Right lobe of liver (tissue), 6 donors: ENCODE measurements at places on chromosomes 6 and 20. TPM values are rescaled to one million over a fixed set of nuclear protein-coding genes. Genes with fewer than 3 reads are reported as not detected.

Gene NKX2-2
- total RNA-seq = not detected

DNA sequence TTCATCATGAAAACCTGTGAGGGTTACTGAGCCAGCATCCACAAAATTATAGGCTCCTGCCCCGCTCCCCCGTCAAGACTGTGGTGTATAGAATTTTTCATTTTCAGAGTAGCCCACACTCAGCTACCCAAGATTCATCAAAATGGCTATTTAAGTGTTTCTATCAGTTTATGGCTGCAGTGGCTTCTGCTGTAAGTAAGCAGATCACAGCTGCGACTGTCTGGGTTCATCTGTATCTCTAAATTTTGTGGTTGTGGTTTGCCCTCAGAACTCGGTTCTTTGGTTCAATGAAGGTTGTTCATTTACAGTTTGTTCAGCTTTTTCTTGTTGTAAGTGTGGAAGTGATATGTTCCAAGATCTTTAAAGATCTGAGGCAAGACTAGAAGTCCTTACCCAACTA is 284.2 kb downstream of the DOK5 start:
- H3K4me3 ChIP-seq = no peak overlapping the region
- H3K36me3 ChIP-seq = no peaks in the 10 kb centered on the region
- no peaks in the 10 kb centered on the region for H3K4me1 ChIP-seq
- H3K27me3 ChIP-seq = no peaks in the 10 kb centered on the region
- H3K27ac ChIP-seq = no peak overlapping the region

Gene ZNF318
- 13.3 TPM for total RNA-seq

DNA sequence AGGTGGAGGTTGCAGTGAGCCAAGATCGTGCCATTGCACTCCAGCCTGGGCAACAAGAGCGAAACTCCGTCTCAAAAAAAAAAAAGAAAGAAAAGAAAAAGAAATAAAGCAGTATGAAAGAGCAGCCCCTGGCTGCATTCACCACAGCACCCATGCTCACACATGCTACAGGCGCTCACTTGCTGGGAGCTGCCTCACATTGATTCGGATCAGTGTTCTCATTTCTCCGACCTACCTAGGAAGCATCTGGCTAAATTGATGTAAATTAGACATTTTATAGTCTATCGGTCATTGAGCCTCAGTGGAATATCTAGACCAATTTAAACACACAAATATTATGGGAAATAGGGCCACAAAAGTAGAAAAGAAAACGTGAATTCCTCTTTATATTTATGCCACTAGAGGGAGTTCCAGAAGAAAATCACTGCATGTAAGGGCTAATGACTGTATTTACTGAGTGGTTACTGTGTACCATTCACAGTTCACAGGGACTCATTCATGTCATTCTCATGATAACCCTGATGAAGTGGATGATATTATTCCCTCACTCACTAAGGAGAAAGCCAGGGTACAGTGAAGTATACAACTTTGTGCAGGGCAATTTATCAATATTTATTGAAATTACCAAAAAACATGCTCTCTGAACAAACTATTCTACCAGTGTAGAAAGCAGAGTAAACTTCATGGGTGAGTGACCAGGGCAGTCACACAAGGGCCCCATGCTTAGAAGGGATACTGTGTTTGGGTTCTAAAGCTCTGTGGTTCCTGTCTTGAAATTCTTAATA is 5.3 kb upstream of the MOG start:
- no peaks in the 10 kb centered on the region for H3K36me3 ChIP-seq
- H3K27ac ChIP-seq = no peak overlapping the region
- no peaks in the 10 kb centered on the region for H3K4me1 ChIP-seq
- H3K27me3 ChIP-seq = no peaks in the 10 kb centered on the region

Gene BHLHE23
- total RNA-seq = not detected

Gene RAET1L
- total RNA-seq = not detected

DNA sequence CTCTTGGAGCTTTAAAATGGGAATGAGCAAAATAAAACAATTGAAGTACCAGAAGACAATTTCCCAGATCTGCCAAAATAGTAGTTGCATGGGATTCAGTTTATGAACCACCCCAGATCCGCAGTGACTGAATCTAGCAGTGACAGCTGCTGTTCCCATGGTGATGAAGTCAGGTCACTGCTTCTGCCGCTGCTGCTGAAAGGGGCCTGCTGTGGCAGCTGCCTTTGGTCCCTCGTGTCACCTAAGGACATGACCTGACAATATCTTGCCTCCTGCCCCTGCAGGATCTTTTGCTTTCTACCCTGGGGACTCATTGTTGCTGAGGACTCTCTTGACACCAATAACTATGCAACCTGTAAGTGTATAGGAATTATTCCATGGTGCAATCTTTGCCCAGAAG is 34.3 kb upstream of the OGFRL1 start:
- no peak overlapping the region for H3K27ac ChIP-seq
- DNase-seq = no peak
- no peaks in the 10 kb centered on the region for H3K4me1 ChIP-seq
- no peaks in the 10 kb centered on the region for H3K36me3 ChIP-seq

GRCh38 chr6:56756219-56756789 is 113.6 kb upstream of the DST start:
- no peaks in the 10 kb centered on the region for H3K27me3 ChIP-seq
- H3K27ac ChIP-seq = no peak overlapping the region
- H3K4me1 ChIP-seq = peaks cover 8% of the 10 kb centered on the region
- no peak overlapping the region for H3K4me3 ChIP-seq
- no peaks in the 10 kb centered on the region for H3K36me3 ChIP-seq
- DNase-seq = no peak

Gene ZCCHC3
- 7.5 TPM for total RNA-seq

Gene ISM1
- 5.0 TPM for total RNA-seq

Gene ANGPT4
- total RNA-seq = not detected

DNA sequence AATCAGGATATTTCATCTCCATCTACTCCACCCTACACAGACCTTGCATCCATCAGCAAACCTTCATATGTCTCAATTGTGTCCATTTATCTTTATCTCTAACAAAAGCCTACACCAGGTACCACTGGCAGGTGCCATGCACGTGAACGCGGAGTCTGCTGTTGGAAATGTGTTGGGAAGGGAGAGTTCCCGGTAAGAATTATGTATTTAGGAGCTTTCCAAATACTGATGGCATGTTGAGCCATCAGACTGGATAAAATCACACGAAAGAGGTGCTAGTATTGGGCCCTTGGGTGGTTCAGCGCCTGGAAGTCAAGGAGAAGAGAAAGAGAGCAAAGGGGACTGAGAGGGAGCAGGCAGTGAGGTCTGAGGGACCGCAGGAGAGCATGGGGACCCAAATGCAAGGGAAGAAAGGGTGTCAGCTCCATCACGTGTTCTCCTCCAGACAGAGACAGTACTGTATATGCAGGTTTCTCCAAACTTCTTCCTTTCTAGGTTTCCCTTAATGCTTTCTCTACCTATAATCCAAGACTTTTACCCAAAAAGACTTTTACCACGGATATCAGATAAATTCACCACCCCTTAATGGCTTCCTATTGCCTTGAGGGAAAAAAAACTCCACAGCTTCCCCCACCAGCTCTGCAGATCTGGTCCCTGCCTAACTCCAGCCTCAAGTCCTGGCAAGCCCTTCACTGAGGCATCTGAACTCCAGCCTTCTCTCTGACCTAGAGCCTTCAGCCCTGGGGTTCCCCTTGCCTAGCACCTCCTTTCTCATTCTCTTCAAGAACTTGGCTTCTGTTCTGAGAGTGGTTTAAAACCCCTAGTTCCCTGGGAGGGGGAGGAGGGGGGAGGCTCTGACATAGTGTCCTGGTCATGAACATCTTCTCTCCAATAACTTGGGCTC is 4.8 kb upstream of the ZNF217 start:
- H3K27ac ChIP-seq = no peak overlapping the region
- H3K4me3 ChIP-seq = no peak overlapping the region
- no peaks in the 10 kb centered on the region for H3K36me3 ChIP-seq
- no peaks in the 10 kb centered on the region for H3K27me3 ChIP-seq
- DNase-seq = no peak

- H3K27ac ChIP-seq = peak overlapping the region; percentile 35
- H3K4me1 ChIP-seq = peaks cover 7% of the 10 kb centered on the region
- H3K4me3 ChIP-seq = no peak overlapping the region
- no peak for DNase-seq
Observed at GRCh38 chr6:79157961-79158644, 76.4 kb downstream of the HMGN3 start.

DNA sequence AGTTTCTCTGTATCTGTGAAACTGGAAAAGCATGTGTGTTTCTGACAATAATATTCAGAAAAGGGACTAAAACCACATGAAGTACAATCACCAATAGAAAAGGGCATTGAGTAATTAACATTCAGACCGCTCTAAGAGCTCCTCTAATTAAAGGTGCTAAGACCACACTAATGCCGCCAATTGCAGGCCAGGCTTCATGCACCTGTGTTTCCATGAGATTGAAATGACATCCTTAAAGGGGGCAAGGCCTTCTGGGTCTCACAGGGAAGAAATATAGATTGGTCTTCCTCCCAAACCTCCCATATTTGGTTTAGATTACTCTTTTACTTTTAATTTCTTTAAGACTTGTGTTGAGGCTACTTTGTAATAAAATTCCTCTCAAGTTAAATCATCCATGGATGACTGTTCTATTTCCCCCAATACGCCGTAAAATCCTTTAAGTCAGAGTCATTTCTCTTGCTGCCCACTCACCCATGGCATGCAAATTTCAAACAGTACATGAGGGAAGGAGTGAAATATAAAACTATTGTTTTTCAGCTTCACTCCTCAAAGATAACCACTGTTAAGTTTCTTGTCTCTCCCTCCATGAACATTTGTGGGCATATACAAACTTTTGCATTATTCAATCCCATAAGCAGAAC is 110.6 kb downstream of the UBE3D start:
- DNase-seq = no peak
- H3K27me3 ChIP-seq = no peaks in the 10 kb centered on the region
- H3K27ac ChIP-seq = no peak overlapping the region
- no peaks in the 10 kb centered on the region for H3K4me1 ChIP-seq

GRCh38 chr6:470051-470900 is 78.7 kb downstream of the IRF4 start:
- DNase-seq = no peak
- H3K4me3 ChIP-seq = no peak overlapping the region
- H3K36me3 ChIP-seq = no peaks in the 10 kb centered on the region
- no peaks in the 10 kb centered on the region for H3K4me1 ChIP-seq
- no peaks in the 10 kb centered on the region for H3K27me3 ChIP-seq

Gene RBPJL
- total RNA-seq = not detected

Gene LRRN4
- total RNA-seq = 0.31 TPM

DNA sequence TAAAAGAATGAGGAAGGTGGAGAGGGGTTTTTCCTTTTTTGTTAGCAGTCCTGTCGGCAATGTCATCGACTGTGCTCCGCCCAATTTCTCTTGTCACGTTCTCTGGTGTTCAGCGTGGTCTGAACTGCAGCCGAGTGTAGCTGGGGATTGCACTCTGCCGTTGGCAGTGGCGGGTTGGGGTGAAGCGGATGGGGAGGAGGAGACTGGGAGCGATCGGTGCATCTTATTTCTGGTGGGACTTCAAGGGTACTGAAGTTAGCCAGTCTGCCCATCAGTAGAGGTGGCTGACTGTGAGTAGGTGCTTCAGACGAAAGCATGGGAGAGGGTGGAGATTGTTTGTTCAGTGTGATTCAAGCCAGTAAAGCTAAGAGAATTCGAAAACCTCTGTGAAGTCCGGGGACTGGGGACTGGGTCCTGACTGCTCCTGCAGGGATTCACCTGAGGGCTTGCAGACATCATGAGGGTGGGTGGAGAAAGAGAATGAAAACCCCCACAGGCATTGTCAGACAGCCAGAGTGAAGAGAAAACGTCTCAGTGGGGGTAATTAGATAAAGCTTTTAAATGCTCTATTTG is 5.1 kb downstream of the RREB1 start:
- no peaks in the 10 kb centered on the region for H3K36me3 ChIP-seq
- peak overlapping the region; percentile 12 for H3K4me3 ChIP-seq
- no peak overlapping the region for H3K27ac ChIP-seq
- H3K4me1 ChIP-seq = peaks cover 23% of the 10 kb centered on the region

Gene TRIM38
- total RNA-seq = 3.1 TPM

DNA sequence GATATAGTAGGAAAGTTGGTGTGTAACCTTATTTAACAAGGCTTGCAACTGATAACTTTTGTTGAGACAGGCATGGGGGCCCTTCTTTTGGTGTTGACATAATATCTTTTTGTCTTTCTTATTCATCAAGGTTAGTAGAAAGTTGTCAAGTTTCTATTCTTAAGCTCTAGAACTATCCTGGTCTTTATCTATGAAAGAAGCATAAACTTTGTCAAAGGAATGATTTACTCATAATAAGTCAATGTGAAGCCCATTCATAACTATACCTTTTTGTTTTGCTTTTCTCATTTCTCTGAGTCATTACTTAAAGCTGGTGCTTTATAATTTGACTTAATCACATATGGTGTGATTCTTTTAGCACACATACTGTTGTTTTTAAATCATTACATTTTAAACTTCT is 312.4 kb downstream of the UTRN start:
- H3K27me3 ChIP-seq = no peaks in the 10 kb centered on the region
- no peaks in the 10 kb centered on the region for H3K4me1 ChIP-seq
- no peaks in the 10 kb centered on the region for H3K36me3 ChIP-seq
- DNase-seq = no peak
- no peak overlapping the region for H3K27ac ChIP-seq
- H3K4me3 ChIP-seq = no peak overlapping the region

Gene STMND1
- total RNA-seq = not detected

Gene RGS17
- total RNA-seq = not detected

DNA sequence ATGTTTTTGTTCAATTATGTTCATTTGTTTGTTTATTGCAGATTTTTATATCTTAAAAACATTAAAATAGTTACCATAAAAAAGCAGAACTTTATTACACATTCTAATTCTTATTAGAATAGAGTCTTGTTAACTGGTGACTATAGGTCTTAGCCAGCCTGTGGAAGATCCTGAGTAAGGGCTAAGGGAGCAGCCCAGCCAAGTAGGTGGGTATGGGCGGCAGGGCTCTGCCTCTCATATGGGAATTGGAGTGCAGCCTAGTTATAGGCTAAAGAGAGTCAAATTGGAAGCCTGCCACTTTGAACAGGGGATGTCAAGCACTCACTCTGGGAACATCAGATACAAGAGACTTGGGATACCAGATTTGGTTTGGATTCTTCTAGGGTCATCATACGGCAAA is 10.5 kb upstream of the HSF2 start:
- no peaks in the 10 kb centered on the region for H3K4me1 ChIP-seq
- no peaks in the 10 kb centered on the region for H3K36me3 ChIP-seq
- DNase-seq = no peak

DNA sequence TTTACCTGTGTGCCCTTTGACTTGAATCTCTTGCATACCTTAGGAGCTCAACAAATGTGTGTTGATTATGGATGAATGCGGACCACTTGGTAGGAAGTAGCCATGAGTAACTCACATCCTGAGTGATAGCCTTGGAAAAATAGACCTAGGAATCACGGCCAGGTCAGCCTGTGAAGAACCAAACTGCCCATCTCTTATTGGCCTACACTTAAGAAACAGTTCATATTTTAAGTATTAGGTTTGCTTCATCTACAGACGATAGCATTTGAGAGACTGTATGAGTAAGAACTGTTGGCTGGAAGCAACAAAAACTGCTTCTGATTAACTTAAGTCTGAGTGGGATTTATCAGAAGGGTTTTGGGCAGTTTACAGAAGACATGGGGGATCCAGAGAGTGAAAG is 320.1 kb upstream of the PRND start:
- H3K27me3 ChIP-seq = no peaks in the 10 kb centered on the region
- no peak overlapping the region for H3K4me3 ChIP-seq
- H3K27ac ChIP-seq = no peak overlapping the region
- DNase-seq = no peak
